ENCODE measurements at places on chromosomes 2 and 18. TPM values are rescaled to one million over a fixed set of nuclear protein-coding genes. Genes with fewer than 3 reads are reported as not detected.
A peak's percentile ranks its signal among the peaks of the same experiment; 100 is the strongest.

DNA sequence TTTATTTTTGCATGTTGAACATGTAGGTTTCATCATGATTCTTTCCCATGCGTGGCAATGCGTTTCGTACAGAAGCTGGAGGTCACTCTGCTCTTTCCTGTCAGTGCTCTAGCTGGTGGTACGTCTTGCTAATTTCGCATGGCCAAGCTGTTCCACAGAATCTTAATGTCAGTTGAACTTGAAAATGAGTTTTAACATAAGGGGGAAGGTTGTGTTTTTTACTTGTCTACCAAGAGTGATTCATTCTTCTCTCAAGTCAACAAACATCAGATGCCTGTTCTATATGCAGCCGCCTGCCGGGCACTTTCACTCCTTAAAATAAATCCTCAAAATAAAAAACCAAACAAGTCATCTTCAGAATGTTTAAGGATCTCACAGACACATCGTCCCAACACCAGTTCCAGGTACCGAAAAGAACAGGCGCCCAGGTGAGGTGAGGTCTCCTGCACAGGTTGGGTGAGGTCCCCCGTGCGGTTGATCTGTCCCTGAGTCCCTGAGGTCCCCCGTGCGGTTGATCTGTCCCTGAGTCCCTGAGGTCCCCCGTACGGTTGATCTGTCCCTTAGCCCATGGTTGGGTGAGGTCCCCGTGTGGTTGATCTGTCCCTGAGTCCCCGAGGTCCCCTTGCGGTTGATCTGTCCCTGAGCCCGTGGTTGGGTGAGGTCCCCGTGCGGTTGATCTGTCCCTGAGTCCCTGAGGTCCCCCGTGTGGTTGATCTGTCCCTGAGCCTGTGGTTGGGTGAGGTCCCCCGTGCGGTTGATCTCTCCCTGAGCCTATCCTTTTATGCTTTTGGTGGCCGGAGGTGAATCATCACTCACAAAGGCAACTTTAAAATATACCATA is 57.0 kb upstream of the KCNG2 start:
- DNase-seq, result no peak

- no peak for DNase-seq
Observed at GRCh38 chr2:223032187-223033142, 19.5 kb upstream of the KCNE4 start.

- DNase-seq, result no peak
Observed at GRCh38 chr18:69885841-69886531, 61.7 kb downstream of the CD226 start.

DNA sequence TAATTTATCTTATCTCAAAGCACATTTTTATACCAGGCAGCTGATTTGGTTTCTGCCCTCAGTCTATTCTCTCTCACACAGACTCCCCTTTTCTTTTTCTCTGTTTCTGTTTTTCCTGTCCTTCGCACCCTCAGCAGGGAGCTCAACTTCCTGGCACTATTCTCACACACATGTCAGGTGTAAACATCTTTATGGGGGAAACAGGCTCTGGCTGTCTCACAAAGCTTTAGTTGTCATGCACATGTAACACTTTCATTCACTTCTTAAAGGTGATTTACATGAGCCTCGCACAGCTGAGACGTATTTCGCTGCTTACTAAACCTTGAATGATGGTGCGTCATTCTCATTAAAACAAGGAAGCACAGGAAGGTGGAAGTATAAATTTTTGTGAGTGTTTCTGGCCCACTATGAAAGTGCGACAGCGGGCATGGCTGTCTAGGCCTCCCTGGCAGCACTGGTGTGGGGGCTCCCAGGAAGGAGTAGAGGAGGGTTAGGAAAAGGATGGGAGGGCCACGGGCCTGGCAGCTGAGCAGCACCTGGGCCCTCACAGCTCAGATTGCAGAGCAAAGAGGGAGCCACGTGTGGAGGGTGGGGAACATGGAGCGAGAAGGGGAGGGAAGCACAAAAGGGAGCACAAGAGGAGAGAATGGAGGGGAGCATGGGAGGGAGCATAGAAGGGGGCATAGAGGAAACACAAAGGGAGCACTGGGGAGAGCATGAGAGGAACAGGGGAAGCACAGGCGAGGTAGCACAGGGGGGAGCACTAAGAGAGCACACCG is 46.2 kb upstream of the SNTG2 start:
- no peak for DNase-seq

Gene CD302
- total RNA-seq, result 0.62 TPM

Gene BIN1
- 160 TPM for total RNA-seq

Gene ZBTB14
- 34.3 TPM for total RNA-seq

DNA sequence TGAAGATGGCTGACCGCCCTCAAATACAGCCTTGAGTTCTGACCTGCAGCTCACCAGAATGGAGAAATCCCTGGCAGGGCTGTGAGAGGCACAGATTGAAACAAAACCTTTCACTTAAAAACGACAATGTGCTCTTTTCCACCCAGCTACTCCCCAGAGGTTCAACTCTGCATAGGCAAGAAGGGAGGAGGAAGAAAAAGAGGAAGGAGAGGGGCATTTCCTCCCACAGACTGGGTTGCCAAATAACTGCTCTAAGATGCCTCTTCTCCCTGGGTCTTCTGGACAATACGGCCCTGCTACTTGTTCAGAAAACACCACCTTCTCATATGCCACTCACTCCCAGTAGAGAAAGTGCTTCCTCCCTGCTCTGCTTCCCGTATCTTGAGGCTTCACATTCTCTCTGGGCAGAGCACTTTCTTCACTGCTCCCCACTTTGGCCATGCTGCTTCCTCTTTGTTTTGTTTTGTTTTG is 136.4 kb upstream of the SLC1A4 start:
- no peak for DNase-seq

DNA sequence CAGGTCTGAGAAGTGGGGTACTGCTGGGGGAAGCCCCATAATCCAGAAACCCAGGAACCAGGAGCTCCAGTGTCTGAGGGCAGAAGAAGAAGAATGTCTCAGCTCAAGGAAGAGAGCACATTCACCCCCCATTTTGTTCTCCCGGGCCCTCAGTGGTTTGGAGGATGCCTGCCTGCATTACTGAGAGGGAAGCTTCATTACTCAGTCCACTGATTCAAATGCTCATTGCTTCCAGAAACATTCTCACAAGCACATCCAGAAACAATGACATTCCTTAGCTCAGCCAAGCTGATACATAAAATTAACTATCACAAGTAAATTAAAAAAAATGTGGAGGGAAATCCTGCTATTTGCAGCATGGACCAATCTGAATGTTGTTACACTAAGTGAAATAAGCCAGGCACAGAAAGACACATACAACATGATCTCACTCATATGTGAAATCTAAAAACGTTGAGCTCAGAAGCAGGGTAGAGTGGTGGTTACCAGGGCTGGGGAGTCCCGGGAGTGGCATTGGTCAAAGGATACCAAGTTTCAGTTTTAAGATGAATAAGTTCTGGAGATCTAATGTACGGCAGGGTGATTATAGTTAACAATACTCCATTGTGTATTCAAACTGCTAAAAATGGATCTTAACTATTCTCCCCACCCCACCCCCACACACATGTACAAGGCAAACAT is 459.3 kb downstream of the GALR1 start:
- DNase-seq, result no peak

DNA sequence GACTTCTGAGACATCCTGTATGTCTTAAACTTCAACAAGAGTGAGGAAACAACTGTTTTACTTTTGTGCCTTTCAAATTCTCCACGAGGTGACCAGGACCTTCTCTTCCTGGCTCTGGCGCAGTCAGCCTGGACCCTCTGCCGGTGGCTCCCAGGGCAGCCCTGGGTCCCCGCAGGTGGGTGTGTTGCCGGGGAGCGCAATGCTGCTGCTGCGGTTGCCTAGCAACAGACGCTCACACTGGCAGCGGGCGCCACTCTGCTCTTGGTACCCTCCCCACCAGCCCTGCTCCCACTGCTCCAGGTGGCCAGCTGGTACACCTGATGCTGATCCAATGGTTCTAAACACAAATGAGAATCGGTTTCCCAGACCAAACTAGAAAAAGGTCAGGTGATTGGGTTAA is 58.7 kb downstream of the GNAL start:
- no peak for DNase-seq

DNA sequence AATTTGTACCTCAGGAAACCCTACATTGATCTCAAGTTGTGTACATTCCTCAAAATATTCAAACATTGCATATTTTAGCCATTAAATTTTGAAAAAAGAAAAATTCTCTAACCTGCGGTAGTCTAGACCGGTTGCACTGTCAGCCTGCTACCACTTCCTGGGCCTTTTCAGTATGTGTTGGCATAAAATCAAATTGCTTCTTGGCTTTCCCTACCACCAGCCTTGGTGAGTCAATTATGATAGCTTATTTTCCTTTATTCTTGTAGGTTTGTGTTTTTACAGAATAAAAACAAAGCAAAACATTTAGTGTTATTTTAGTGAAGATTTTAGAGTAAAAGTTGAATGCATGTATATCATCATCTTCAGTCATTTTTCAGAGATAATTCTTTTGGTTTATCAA is 61.2 kb downstream of the FAM171B start:
- DNase-seq, result no peak

Gene PCARE
- total RNA-seq, result not detected

DNA sequence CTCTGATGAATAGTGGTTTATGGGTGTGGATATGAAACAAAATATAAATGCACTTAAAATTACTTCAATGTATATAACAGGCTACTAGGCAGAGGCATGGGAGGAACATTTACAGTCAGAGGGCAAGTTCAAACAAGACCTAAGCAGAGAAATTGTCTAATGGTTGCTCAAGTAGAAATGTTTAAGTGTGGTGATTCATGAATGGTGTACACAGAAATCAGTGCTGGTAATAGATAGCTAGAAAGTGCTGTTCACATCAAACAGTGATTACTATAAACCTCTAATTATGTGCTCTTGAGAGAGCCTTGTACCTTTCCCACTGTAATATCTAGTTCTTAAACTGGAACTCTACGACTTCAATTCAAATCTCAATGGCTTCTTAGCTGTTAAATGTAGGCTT is 485.1 kb downstream of the NRXN1 start:
- DNase-seq, result no peak

Gene HOXD4
- total RNA-seq, result not detected

DNA sequence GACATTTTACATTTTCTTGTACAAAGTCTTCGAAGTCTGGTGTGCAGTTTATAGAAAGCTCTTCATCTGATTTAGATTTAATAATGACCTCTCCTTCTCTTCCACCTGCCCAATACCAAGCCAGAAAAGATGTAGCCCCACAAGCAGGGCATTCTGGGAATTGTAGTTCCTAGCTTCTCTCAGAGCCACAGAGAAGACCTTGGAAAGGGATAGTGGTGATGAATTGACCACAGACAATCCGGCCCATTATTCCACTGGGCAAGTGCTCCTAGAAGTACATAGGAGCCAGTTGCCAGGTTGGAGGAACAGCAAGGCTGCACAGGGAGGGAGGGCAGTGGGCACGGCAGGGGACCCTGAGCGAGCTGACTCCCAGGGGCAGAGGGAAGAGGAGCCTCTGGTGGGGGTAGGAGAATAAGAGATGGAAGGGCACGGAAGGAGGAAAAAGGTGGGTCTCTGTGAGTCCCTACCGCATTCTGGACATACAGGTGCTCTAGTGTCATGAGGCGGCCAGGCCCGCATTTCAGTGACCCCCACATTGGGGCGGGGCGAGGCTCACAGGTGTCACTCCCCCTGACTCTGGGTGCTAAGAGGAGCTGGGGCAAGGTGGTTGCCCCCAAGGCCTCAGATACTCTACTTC is 152.5 kb upstream of the HAAO start:
- no peak for DNase-seq

- DNase-seq, result no peak
Observed at GRCh38 chr2:32357318-32358110, 691 bp downstream of the BIRC6 start.

GRCh38 chr2:219789476-219789875 is 162.0 kb downstream of the SLC4A3 start:
- DNase-seq, result no peak

DNA sequence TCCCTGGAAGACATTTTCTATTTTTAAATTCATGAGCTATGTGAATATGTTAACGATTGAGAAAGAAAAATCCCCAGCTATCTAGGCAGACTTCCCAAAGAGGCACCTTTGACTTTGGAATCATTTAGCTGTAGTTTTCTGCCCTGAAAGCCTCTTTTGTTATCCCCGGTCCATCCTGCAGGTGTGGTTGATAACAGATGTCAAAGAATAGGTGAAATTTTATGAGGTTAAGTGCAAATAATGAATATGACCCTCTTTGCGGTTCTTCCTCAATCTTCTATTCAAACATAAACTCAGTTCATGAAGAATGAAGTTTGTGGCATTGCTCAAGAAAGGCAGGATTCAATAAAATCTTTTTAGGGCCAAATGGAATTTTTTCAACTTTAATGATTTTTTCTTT is 51.6 kb upstream of the ATP8B1 start:
- DNase-seq, result no peak

Gene ALK
- not detected for total RNA-seq

Gene NR4A2
- total RNA-seq, result 3.0 TPM

Gene DNER
- total RNA-seq, result not detected

Gene DUSP19
- total RNA-seq, result 1.8 TPM

DNA sequence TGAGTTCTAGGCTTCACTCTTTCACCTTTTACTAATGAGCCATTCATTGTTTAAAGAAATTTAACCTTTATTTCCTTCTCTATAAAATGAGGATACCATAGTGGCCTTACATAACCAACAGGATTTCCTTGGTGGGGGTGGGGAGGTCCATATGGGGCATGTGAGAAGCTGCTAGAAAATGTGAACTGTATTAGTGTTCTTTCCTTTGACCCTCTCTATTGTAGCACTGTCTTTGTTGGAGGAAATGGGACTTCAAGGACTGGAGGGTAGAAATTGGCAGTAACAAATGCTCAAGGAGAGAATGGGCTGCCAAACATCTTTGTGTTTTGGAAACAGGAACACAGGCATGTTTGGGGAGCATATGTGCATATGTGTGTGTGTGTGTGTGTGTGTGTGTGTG is 468.7 kb upstream of the ZEB2 start:
- no peak for DNase-seq

GRCh38 chr2:128512379-128513115 is 193.9 kb upstream of the HS6ST1 start:
- no peak for DNase-seq

Gene PSMA8
- 1.4 TPM for total RNA-seq

DNA sequence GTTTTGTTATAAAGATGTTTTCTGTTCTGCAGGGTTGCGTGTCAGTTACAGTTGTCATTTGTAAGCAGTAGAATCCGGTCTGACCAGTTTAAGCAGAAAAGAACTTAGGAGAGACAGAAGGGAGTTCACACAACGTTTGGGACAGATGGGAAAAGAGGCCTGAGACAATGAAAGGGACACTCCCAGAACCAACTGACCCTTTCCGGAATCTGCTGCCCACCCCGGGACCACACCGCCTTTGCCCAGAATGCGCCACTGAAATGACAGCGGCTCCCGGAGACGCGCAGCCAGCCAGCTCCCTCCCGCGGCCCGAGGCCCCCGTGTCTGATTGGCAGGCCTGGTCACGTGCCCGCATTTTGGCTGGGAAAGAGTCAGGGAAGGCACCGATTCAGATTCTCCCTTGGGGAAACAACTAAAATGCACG is 244.6 kb downstream of the BCL2 start:
- peak; percentile 70 for DNase-seq

All from activated naive CD8-positive, alpha-beta T cell treated with anti-CD3 and anti-CD28 coated beads, Interleukin-2, amount 10 ng/mL, durations not matched to agents 7 days and 5 days (primary cell).